ENCODE measurements at places on chromosomes 5 and 9.

GRCh38 chr5:134543820-134544614 lies 18.5 kb downstream of the JADE2 start:
- DNase-seq, result no peak

DNA sequence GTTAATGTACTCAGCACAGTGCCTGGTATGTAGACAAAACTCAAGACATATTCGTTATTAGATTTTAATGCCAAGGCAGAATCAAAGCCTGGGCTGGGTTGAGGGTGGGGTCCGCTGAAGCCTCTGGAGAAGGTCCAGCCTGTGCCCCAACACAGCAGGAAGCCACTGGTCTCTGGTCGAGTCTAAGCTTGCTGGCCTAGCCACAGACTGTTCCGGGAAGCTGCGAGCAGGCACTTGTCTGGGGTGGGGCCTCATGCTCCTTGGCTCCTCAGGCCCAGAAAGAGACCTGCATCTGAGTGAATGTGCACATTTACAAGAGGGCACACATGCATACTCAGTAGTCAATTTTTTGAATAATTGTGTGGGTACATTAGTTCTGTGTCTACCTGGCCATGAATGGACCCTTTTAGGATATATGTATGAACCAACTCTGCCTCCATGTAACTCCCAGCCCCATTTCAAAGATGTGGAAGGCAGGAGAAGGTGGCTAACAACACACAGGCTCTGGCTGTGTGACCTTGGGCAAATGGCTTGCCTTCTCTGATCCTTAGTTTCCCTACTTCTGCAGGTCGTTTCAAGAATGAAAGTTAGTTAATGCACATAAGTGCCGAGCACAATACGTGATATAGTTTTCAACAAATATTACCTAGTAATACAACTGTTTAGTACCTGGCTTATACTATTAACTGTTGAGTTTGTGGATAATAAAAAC lies 18.3 kb downstream of the FAT2 start:
- no peak for DNase-seq

DNA sequence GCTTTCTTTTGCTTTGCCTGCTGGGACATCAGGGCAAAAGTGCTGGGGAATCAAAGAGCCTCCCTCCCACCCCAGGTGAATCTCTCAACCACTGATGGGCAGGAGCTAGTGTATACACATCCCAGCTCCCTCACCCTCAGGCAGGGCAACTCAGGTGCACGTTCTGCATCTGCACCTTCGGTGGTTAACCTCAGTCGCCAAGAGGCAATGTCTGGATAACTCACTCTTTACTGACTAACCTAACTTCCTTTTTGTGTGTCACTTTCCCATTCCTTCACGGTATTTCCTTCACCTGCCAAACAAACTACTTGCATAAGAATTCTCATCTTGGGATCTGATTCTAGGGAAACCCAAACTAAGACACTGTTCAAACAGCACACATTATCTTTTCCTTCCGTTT lies 26.3 kb downstream of the CNTFR start:
- DNase-seq, result no peak

- no peak for DNase-seq
Measured at GRCh38 chr9:84375954-84376353, 35.4 kb upstream of the SLC28A3 start.

DNA sequence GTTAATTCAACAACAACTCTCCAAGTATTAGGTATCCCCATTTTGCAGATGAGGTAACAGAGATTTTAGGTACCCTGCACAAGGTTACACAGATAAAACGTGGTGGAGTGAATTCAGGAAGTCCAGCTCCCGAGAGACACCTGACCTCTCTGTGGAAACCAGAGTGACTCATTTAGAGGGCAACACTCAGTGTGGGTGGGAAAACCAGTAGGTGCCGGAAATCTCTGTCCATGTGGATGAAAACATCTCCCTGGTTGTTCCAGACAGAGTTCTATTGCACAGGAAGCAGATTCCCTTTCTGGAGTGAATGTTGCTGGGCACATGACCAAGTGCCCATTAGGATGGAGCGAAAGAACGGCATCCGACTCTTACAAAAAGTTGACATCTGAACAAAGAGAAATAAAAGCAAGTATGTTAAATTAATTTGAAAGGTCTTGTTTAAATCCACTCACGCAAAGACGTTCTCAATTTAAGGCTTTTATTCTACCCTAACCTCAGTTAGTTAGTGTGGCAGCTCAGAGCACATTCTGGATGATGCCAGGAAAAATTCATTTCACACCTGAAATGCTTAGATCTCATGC lies 391.9 kb upstream of the WWC1 start:
- no peak for DNase-seq

GRCh38 chr5:132103969-132104391 lies 30.4 kb downstream of the CSF2 start:
- DNase-seq, result no peak

DNA sequence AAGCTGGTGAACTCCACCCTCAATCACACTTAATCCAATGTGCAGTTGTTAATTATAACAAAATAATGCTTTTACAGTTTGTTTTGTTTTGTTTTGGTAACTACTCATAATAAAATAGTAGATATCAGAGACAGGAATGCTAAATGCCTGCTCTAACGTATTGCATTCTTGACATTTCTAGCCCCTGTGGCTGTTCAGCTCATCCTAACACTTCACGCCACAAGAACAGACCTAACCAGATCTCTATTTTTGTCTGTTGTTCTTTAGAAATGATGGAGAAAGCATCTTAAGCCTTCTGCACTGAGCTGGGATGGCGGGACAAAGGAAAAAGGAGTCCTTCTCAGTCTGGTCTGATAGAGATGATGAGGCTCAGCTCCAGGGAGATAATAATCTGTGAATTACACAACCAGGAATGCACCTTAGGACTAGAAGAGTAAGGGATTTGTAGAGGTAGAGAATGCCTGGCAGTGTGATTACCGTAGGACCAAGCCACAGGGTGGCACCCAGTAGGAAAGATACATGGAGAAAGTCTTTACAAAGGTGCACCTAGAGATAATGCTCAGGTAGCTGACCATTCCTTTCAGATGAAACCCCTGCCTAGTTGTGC lies 628.8 kb downstream of the PDE4D start:
- no peak for DNase-seq

GRCh38 chr5:10149911-10150310 lies 99.8 kb downstream of the ATPSCKMT start:
- no peak for DNase-seq

GRCh38 chr5:72214168-72214567 lies 105.9 kb downstream of the MRPS27 start:
- no peak for DNase-seq

DNA sequence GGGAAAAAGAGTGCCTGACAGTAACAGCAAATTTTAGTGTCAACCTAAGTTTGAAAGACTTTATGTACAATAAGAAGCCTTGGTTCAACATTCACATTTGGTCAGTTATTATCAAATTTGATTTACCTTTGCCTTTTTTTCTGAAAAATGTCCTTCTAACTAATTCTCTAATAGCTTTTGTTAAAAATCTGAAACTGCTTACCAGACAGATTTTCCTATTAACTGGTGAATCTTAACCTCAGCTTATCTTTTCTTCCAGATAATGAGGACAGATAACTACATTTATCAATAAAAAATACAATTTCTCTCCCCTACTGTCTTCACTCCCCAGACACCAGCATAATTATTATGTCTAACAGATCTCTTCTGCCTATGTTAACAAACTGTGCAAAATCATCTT lies 988.5 kb downstream of the CDH18 start:
- no peak for DNase-seq
